Activated T-helper 1 cell treated with anti-CD3 and anti-CD28 coated beads, Interleukin-12 subunit alpha, Interleukin-12 subunit beta, Interleukin-2, Interleukin-4 antibody, amounts not matched to agents 30 ng/mL and 10 ng/mL and 1 ng/mL, durations not matched to agents 14 hours and 24 hours and 36 hours (primary cell): ENCODE measurements at places on chromosomes 6 and 20.

DNA sequence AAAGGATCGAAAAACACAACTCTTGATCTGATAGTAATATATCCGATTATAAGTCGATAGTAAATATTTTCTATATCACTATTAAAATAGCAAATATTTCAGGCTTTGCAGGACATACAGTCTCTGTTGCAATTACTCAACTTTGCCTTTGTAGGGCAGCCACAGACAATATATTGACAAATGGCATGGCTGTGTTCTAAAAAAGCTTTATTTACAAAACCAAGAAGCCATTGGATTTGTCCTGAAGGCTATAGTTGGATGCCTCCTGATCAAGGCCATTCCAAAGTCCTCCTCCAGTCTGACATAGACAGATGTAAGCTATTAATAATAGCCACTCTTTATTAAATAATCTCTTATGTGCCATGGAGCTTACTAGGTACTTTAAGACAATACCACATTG is 5.9 kb downstream of the OCSTAMP start:
- no peak for DNase-seq
- H3K27ac ChIP-seq = peak overlapping the region; percentile 96
- H3K4me3 ChIP-seq = no peak overlapping the region
- H3K36me3 ChIP-seq = no peaks in the 10 kb centered on the region

DNA sequence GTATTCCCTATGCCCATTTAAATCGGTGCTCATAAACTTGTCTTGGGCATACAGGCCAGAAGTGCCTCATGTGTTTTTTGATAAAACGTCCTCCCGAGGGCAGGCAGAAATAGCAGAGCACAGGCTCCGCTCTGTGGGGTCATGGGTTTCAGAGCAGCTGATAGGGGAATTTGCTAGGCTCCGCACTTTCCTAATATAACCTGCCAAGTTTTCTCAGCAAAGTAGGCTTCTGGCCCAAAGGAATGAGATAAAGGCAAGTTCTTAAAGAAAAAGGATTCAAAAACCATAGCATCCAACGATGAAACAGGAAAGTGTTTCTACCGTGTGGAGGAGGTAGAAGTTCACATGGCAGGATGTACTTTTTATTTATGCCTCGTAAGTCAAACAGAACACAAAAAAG is 69.8 kb upstream of the RALGAPA2 start:
- peaks cover 3% of the 10 kb centered on the region for H3K27me3 ChIP-seq
- no peak overlapping the region for H3K4me3 ChIP-seq
- H3K27ac ChIP-seq = no peak overlapping the region

DNA sequence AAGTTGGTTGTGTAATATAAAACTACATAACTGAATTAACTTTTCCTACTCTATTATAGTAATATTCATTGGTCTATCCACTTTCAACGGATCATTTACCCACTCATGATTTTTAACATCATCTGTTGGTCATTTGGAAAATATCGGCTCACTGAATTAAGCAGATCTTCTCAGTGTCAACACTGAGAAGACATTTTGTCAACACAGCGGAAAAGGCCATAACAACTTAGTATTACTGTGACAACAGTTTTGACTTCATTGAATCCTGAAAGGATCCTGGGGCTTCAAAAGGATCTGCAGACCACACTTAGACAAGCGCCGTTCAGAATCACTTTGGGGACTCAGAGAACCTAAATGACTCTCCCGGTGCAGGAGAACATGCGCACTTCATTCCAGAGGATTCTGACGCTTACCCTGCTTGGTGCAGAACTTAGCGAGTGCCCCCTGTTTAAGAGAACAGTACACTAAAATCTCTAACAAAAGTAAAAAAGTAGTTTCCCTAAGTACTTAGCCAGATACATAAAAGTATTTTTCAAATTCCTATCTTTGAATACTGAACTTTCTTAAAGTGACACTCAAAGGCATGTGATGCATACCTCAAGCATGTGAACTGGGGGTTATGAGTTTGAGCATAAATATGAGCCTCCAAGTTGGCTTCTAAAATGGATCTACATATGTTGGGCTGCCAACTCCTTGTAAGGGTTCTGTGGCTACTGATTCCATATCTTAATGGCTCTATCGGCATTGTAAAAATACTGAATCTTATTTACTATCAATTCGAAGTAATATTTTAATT is 4.0 kb downstream of the ZBTB2 start:
- peaks cover 12% of the 10 kb centered on the region for H3K36me3 ChIP-seq
- peak overlapping the region; percentile 18 for H3K27ac ChIP-seq

DNA sequence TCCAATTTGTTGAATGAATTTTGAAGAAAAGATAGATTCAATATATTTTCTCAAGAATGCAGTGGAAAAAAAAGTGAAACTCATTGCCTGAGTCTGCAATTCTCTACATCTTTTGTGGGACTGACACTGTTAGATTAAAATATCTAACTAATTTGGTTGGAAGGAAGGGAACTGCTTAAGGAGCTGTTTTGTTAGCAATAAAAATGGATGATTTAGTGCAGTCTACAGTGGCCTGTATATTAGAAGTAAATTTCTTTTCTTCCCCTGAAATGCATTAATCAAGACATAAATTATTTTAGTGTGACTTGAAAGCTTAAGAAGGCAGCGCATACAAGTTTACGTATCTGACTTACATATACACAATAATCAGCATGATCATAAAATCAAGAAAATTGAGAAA is 1332.6 kb downstream of the EPHA7 start:
- no peaks in the 10 kb centered on the region for H3K4me1 ChIP-seq
- H3K27me3 ChIP-seq = no peaks in the 10 kb centered on the region
- H3K27ac ChIP-seq = no peak overlapping the region
- H3K36me3 ChIP-seq = no peaks in the 10 kb centered on the region
